ENCODE measurements at places on chromosomes 2 and 18.

GRCh38 chr2:41937464-41937906, 110.3 kb upstream of the PKDCC start:
- peak; percentile 31 for DNase-seq

DNA sequence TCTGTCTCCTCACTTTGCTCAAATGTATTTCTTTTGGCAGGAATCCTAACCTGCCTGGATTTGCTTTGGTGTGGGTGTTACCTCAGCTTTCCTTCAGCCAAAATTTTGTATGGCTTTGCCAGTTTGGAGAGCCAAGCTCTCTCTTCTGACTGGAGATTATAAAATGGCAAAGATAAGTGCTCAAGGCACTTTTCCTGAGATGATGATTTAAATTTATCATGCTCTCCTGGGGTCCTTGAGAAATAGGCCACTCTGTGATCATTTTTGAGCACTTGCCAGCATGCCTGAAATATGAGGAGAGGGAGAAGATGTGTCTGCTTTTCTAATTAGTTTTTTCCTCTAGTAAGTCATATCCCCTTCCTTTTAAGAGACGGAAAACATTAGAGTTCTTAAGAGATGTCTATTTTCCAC, 683.0 kb downstream of the SLC4A3 start:
- no peak for DNase-seq

GRCh38 chr2:41832218-41832617, 215.6 kb upstream of the PKDCC start:
- DNase-seq, result no peak

GRCh38 chr2:131112529-131112928, 7.4 kb downstream of the PLEKHB2 start:
- DNase-seq, result no peak

DNA sequence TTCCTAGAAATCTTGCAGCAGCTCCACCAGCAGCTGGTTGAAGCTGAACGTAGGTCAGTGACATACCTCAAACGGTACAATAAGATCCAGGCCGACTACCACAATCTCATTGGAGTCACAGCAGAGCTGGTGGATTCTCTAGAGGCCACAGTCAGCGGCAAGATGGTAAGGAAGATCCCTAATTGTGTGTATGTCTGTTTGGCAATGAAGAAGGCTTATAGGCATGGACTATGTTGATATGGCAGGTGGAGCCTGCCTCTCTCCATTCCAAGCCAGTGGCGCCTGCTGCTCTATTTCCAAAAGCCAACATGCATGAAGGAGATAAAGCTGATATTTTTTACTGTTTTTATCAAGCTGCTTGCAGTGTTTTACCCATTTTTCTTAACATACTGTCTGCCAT, 36.8 kb downstream of the ARMC9 start:
- DNase-seq, result no peak

DNA sequence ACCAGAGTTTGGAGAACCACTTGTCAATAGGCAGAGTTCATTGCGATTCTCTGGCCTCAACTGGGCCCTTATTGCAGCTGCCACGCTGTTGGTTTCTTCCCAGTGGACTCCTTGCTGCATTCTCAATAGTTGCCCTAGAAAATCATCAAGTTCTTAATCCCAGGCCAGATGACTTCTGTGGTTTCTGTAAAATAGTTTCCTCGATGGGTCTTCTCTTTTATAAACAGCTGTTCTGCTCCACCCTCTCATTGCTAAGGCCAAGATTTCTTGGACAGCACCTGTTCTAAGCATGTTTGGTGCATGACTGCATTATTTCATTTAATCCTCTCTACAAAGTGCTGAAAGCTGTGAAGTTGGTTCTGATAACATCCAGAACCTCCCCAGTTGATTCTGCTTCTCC, 131.0 kb downstream of the BCL2L11 start:
- no peak for DNase-seq

GRCh38 chr2:68388358-68388757, 23.3 kb downstream of the PLEK start:
- DNase-seq, result no peak

GRCh38 chr2:74439373-74439772, 2.4 kb downstream of the RTKN start:
- no peak for DNase-seq

DNA sequence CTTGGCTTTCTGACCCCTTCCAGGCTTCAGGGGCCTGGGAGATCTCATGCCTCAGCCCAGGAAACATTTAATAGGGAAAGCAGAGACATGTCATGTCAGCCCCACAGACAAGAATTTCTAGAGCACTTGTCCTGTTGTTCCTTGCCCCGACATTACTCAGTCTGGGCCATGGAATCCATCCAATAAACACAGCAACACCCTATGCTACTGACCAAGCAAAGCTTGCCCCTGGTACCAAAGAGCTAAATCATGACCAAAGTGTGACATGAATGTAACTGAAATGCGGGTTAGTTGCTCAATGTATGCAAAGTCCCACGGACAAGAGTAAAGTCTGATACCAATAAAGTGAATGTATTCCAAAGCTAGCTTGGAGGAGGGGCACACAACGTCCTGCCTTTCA, 35.1 kb downstream of the EHD3 start:
- DNase-seq, result no peak

- DNase-seq, result no peak
Observed at GRCh38 chr2:137969418-137969765, 5.1 kb downstream of the HNMT start.

DNA sequence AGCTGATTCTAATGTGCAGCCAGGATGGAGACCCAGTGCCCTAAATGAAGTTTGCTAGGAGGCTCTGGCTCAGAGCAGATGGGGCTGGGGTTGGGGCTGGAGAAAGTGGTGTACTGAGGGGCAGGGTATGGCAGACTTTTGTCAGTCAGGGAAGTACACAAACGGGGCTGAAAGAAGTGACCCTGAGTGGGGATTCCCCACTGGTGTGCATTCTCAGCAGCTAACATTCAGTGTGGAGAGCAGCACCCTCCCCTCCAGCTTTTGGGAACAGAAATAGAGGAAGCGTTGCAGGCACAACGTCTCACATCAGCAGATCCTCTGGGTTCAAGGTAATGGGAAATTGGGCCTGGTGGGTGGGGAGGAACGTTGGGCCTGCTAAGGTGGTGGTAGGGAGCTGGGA, 89.1 kb upstream of the GCFC2 start:
- no peak for DNase-seq

GRCh38 chr2:181558371-181558770, 98.5 kb downstream of the CERKL start:
- DNase-seq, result no peak

DNA sequence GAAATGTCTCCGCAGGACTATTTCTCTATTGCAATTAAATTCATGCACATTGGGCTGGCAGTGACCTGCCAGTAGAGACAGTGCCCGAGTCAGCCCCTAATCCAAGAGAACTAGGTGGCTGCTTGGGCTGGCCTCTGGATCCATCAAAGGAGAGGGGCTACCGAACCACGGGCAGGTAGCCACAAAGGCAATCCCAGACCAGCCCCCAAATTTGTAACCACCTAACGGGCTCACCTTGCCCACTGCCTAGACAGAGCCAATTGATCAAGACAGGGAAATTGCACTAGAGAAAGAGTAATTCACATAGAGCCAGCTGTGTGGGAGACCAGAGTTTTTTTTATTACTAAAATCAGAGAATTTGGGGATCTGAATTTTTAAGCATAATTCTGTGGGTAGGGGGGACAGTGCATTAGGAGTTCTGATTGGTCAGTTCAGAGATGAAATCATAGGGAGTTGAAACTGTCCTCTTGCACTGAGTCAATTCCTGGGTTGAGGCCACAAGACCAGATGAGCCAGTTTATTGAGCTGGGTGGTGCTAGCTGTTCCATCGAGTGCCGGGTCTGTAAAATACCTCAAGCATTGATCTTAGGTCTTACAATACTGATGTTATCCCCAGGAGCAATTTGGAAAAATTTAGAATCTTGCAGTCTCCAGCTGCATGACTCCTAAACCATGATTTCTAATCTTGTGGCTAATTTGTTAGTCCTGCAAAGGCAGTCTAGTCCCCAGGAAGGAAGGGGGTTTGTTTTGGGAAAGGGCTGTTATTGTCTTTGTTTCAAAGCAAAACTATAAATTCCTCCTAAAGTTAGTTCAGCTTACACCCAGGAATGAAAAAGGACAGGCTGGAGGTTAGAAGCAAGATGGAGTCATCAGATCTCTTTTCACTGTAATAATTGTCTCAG, 260.4 kb upstream of the SP5 start:
- DNase-seq, result no peak

GRCh38 chr2:230751062-230751461, 38.4 kb downstream of the CAB39 start:
- no peak for DNase-seq

DNA sequence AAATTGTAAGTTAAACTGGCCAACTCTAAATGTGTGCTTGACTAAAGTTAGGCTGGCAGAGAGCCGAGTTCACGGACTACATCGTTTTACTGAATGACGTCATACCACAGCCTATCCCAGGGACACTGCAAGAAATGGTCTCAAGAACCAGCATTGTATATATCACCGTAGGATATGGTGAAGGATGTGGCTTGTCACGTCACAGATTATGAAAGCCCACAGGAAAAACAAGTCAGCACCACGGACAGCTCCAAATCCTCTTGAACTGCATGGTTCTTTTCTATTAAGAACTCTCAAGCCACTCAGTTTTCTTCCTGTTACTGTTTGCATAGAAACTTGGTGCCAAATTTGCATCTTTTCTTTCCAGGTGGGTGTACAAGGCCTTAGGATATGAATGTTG, 85.1 kb upstream of the ACAA2 start:
- DNase-seq, result peak; percentile 76

DNA sequence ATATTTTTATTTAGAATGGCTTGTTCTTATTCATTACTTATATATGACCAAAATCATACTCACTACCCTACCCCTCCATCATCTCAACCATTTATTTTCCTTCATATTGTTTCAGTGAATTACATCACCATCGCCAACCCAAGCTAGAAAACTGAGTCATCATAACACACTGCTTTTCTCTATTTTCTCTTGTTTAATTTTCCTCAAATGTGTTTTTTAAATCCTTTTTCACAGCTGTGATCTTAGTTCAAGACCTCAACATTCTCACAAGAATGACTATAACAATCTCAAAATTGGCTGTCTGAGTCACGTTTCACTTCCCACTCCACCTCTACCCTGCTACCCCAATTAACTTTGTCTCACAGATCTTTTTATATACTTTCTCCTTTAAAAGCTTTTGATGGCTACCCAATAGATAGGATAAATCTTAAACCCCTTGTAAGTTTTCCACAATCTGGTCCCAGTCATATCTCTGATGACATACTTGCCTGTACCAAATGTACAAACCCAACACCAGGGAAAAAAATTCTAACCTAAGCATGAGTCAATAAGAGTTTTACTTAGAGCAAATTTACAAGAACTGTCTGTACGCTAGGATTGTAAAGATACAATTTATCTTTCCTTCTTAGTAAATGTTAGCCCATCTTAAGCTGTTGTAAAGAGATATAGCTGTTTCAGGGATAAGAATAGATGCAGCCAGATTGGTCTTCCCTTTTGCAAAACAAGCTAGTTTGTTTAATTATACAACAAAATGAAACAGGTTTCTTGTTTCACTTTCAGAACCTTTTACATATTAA, 635.1 kb upstream of the SLC39A10 start:
- no peak for DNase-seq

DNA sequence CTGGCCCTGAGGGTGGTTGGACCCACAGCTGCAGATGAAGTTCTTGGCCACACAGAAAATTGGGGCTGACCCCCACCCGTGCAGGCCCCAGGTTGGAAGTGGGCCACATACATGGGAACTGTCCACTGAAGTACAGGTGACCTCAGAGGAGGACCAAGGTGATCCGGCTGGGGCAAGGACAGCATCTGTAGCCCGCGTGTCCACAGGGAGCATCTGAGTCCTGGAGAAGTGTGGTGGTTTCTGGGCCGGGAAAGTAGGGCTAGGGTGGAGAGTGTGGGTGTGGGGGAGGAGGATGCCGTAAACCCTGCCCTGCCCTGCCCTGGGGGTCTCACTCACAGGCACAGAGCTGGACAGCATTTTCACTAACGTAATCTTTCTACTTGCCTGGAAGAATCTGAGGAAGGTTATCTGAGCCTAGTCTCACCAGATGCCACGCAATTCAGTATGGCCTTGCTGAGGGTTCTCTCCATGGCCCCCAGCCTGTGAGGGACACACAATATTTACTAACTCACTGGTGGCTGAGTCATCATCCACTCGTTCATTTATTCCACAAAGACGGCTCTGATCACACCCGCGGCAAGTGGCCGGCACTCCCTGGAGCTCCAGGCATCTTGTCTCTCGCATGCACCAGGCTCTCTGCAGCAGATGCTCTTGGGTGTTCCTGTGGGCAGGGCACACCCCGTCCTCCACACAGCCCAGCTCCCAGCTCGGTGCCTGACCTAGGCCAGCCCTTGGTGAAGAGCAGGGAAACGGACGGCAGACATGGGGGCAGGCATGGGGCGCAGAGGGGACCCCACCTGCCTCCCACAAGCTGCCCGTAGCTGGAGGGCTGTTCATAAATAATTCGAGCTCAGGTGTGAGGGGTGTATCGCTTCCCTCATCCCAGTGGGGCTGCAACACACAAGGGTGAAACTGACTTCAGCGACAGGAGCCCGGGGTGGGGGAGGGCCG, 51.2 kb downstream of the INHBB start:
- DNase-seq, result no peak

DNA sequence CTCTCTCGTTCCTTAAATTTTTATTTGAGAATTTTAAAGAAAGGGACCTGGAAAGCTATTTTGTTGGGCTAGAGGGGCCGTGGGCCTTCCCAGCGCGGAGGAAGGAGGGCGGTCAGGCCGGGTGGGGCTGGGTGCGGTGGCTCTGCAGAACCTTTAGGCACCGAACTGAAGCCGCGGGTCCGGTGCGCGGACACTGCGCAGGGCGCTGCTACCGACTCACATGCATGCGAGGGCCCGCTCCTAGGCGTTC, 1.6 kb upstream of the TWIST2 start:
- no peak for DNase-seq

DNA sequence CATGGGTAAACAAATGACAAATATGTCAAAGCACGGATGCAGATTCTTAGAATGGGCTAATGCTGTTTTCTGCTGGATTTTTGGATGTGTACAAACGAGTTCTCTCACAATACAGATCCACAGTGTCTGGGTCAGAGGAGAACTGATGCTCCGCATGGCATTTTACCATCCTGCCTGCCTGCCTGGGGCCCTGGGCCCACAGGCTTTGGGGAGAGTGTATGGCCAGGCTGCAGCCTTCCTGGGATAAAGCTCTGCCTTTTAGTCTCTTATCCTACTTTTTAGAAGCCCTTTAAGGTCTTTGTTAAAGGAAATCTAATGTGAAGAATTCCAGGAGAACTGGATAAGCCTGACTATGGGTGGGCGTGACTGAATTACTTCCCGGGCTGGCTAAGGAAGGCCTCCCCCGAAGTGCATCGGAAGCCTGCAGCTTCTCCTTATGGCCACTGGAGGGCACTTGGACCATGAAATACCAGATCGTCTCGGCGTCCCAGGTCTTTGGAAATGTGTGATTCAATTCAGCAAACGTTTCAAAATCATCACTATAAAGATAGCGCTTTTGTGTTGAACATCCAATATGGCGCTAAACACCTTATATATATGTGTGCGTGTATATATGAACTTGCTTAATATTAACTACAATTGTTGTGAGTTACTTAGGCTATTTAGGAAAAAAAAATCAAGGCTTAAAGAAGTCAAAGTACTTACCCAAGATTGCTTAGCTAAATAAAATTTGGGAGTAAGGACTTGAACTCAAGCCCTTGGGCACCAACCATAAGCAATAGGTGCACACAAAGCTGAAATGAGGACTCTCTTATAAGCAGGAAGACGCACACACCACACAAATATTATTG, 15.2 kb upstream of the DNPEP start:
- DNase-seq, result peak; percentile 64

Measured in neural crest cell (in vitro differentiated cells).